ENCODE measurements at places on chromosomes 5 and 9.

GRCh38 chr5:21140987-21141386, 1153.0 kb upstream of the CDH18 start:
- no peak for DNase-seq

DNA sequence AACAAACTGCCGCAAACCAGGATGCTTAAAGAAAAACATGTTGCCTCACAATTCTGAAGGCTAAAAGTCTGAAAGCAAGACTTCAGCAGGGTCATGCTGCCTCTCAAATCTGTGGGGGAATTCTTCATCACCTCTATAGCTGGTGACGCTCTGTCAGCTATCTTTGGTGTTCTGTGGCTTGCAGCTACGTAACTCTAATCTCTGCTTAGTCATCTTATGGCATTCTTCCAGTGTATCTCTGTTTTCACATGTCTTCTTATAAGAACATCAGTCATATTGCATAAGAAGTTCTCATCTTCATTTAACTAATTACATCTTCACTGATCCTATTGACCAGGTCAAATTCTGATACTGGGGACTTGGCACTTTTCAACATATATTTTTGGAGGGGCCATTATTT, 243.0 kb downstream of the CDH10 start:
- DNase-seq: no peak

GRCh38 chr5:147902609-147903115, 3.7 kb downstream of the C5orf46 start:
- no peak for DNase-seq

DNA sequence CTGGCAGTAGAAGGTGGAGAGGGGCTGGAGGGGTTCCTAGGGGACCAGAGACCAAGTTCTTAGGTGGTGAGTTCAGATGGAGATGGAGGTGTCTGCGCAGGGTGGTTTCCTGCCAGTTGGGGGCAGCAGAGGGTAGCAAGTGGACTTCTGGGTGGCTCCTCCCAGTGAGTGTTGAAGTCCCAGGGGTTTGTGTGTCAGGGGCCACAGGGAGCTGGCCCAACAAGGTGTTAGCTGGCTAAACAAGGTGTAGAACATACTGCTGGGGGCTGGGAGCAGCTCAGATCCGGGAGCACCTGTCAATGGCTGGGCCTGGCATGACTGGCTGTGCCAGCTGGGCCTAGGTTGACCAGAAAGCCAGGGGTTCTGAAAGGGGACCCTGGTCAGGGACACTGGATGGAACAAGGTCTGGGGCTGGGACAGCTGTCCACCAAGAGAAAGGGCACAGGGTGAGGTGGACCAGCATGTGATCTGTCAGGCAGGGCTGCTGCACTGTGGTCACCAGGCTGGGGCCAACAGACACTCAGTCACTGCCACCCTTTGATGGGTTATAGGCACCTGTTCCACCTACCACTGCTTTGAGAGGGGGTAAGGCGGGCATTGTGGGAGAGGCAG, 35.6 kb downstream of the DAB2IP start:
- peak; percentile 82 for DNase-seq

DNA sequence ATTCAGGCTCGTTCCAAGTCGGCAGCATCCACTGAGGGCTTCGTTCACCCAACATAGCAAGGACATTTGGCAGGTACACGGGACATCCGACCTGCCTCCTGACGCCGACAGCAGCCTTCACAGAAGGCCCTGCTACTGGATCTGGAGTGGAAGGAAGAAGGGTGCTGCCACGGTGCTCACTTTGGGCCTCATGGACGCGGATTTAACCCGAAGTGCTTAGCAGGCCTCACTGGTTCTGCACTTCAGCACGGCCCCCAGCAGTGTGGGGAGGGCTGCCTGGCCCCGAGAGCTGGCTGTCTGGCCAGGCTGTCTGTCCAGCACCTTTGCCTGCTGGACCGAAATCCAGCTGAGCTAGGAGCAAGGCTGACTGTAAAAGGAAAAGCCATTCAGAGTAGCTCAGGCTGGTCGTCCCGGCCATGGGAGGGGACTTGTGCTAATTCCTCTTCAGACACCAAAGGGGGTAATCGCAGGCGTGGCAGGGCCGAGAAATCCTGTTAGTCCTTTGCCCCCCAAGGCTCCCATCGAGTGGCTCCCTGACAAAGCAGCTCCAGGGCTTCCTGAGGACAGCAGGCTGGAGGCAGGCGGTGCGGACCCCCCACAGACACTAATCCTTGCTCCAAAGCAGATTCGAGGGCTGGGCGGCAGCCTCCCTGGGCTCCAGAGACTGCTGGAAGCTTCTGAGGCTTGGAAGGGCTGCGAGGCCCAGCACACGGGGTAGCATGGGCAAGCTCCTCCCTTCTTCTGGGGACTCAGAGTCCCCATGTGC, 11.1 kb upstream of the RXRA start:
- DNase-seq: no peak

GRCh38 chr9:99628285-99628684, 193.4 kb upstream of the NR4A3 start:
- DNase-seq: no peak

DNA sequence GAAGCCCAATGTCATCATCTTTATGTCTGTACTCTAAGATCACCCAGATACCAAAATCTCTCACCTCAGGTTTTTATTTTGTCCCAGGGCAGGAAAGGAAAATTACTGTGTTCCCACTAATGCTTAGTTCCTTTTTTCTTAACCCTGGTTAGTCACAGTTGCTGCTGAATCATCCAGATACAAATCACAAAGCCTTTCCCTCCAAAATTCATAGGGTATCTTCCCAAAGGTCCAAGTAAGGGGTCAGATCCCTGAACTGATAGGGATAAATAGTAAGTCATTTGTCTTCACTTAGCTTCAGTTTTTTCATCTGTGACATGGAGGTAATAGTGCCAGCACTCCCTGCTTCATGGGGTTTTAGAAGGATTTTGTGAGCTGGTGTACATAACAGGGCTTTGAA, 2.2 kb downstream of the PLCXD3 start:
- DNase-seq: no peak

DNA sequence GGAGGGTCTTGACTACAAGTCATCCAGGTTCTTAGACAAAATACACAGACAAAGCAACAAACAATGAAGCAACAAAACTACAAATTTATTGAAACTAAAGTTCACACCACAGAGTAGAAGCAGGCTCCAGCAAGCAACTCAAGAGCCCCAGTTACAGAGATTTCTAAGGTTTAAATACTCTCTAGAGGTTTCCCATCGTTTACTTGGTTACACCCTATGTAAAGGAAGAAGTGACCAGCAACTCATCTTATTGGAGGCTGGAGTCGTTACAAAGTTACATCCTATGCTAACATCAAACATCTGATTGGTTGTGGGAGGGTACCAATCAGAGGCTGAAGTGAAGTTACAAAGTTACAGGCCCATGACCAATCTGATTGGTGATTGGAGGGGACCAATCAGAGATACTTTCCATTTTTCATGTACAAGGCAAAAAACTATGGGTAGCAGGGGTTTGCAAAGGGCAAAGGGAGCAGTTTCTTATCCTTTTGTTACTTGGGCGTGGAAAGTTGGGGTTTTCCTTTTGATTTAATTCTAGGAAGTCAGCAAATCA, 2292.6 kb upstream of the C9orf72 start:
- DNase-seq: no peak

- DNase-seq: no peak
These were observed 86.6 kb downstream of the C5orf15 start for GRCh38 chr5:133881576-133882388.

GRCh38 chr5:491119-491855, 33.0 kb downstream of the SLC9A3 start:
- no peak for DNase-seq

DNA sequence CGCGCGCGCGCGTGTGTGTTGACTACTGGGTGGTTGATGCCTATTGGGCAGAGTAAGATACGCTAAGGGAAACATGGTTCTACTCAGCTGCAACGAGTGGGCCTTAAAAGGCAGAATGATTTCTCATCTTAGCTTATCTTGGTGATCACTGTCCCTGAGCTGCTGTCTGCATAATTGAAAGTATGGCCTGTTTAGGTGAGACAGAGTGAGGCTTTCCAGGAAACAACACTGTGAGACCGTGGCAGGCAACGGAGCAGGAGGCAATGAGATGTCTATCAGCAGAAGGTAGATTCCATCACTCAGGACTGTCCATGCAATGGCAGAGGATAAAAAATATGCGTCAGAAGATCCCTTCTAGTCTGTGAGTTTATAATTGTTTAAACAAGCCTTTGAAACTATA, 277.2 kb downstream of the TRIM32 start:
- no peak for DNase-seq

GRCh38 chr5:126988021-126988569, 42.3 kb downstream of the MARCHF3 start:
- no peak for DNase-seq

- no peak for DNase-seq
These were observed 37.1 kb downstream of the MAP3K1 start for GRCh38 chr5:56852228-56853000.

GRCh38 chr9:115002371-115003120, 72.2 kb upstream of the TNFSF8 start:
- no peak for DNase-seq

DNA sequence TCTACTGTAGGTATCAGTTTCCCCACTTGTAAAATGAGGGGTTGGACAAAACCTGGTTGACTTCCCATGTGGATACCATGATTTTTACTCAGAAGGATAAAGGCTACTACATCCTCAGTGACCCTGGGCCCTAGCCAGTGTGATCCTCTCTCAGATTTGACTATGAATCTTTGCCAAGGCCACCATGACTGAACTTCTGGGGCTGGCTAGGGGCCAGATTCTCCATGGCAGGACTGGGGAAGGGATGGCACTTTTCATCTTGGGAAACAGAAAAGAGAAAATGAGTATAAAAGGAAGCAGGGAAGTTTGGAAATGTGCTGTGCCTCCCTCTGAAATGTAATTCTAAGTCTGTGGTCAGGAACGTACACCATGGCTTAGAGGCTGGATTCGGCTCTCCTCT, 1.4 kb upstream of the FSTL4 start:
- no peak for DNase-seq

- DNase-seq: no peak
These were observed 25.0 kb downstream of the SH3PXD2B start for GRCh38 chr5:172429201-172429940.

- no peak for DNase-seq
These were observed 2.7 kb upstream of the SLC26A2 start for GRCh38 chr5:149957855-149958254.

GRCh38 chr5:137880313-137880712, 8.9 kb upstream of the PKD2L2 start:
- DNase-seq: no peak

GRCh38 chr5:95317085-95317484, 32.2 kb upstream of the MCTP1 start:
- no peak for DNase-seq

All from endothelial cell (in vitro differentiated cells).